ENCODE measurements at places on chromosomes 13 and 19.
A peak's percentile ranks its signal among the peaks of the same experiment; 100 is the strongest.

DNA sequence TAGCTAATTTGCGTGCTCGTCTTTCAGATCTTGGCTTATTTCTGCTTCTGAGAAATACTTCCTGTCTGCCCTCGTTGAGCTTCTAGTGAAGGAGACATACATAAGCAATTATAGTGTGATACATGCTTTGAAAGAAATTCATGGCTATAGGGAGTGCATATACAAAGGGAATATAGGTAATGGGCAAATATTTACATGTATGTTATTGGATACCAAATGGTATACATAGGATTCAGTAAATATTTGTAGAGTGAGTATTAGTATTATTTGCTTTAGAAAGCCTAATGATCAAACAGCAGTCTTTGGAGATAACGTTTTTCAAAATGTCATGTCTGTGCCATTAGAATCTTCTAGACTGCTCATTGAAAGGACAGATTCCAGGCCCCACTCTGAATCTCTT lies 5.2 kb downstream of the BRCA2 start:
- DNase-seq, result no peak

- no peak for DNase-seq
Observed at GRCh38 chr13:34249546-34250039, 431.6 kb downstream of the RFC3 start.

- DNase-seq, result no peak
Observed at GRCh38 chr13:110103026-110103425, 203.9 kb downstream of the COL4A1 start.

- DNase-seq, result no peak
Observed at GRCh38 chr13:105201351-105201750, 1334.1 kb downstream of the EFNB2 start.

GRCh38 chr13:113832205-113832604 lies 31.7 kb downstream of the GAS6 start:
- peak; percentile 31 for DNase-seq

DNA sequence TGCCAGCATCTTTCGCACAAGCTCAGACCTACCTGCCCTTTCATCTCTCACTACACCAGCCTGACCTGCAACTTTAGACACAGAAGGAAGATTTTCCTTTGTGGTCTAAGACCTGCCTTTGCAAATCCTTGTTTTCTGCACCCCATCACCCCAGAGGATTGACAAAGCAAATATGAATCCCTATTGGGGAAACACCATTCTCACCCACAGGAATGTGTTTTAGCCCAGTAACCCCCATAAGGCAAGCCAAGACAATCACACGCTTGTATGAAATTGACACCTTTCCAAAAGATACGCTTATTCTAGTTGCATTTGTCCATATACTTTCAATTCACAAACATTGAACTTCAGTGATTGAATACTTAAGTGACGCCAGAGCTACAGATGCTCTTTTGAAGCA lies 55.7 kb downstream of the SPATA13 start:
- DNase-seq, result no peak

Data from tongue (tissue), 3 donors.